Lower leg skin (tissue), 4 donors: ENCODE measurements at places on chromosomes 6 and 20.

GRCh38 chr6:157613011-157613522, 210.0 kb upstream of the SNX9 start:
- DNase-seq = no peak

GRCh38 chr20:37921341-37921929, 18.5 kb downstream of the VSTM2L start:
- no peak for DNase-seq

GRCh38 chr6:81362246-81362645, 390.2 kb downstream of the TENT5A start:
- DNase-seq = no peak

GRCh38 chr20:60203451-60203850, 245.2 kb downstream of the CDH26 start:
- DNase-seq = no peak

- no peak for DNase-seq
Measured at GRCh38 chr6:24272553-24272952, 85.3 kb downstream of the DCDC2 start.

- no peak for DNase-seq
Measured at GRCh38 chr6:121090492-121090891, 243.8 kb downstream of the TBC1D32 start.

GRCh38 chr6:123009059-123009458, 13.0 kb downstream of the CLVS2 start:
- DNase-seq = no peak

- DNase-seq = no peak
Measured at GRCh38 chr20:40863355-40863919, 165.2 kb upstream of the TOP1 start.

- no peak for DNase-seq
Measured at GRCh38 chr20:1618954-1619540, 762 bp downstream of the SIRPB1 start.

- DNase-seq = no peak
Measured at GRCh38 chr6:158767709-158768108, 51.5 kb downstream of the EZR start.

DNA sequence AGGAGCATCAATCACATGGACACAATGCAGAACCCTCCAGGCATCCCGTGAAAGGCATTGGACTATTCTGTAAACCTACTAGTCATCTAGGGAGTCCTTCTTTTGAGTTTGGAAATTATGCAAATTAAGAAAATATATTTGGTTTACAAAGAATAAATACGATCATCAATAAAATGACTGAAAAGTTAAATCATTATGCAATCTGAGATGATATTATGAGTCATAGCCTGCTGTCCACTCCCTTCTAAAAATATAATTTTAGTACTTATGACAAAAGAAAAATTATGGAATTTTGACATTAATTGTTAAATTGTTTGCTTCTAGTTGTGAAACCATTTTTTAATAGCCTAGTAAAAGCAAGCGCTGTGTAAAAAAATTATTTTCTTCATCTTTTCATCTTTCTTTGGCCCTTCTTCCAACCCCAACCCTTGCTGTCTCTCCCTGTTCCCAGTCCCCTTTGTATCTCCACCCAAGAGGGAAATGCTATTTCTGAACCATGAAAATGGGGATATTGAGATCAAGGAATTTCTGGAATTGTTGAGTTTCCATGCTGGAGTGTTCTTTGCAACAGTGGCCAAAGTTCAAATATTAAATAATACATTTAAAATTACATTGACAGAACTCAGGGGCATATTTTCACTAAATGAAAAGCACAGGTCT, 599.8 kb downstream of the COL12A1 start:
- DNase-seq = no peak

GRCh38 chr6:2857580-2858337, 16.1 kb upstream of the SERPINB1 start:
- no peak for DNase-seq

GRCh38 chr20:3753098-3753497, 14.5 kb downstream of the ADISSP start:
- DNase-seq = peak; percentile 57

DNA sequence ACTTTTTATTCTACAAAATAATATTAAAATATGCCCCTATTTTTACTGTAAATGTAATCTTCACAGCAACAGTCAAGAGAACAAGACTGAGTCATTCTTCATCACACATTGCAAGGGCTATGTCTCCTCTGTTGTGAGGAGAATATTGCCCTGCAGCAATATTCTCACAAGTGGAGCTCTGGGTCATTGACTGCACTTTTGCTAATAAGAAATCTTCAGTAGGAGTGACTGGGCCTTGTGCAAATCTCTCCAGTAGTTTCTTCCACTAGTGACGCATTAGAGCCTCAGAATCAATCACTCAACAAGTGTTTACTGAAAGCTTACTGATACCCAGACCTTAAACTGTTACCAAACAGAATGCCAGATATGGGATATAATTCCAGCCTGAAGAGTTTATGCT, 49.1 kb downstream of the LAMA2 start:
- no peak for DNase-seq

- DNase-seq = peak; percentile 59
Measured at GRCh38 chr6:40263970-40264369, 323.2 kb downstream of the LRFN2 start.

GRCh38 chr6:100833972-100834574, 47.1 kb downstream of the ASCC3 start:
- no peak for DNase-seq
